ENCODE measurements at places on chromosomes 6 and 20.

GRCh38 chr6:153966001-153966400, 73.0 kb upstream of the OPRM1 start:
- no peak for DNase-seq

DNA sequence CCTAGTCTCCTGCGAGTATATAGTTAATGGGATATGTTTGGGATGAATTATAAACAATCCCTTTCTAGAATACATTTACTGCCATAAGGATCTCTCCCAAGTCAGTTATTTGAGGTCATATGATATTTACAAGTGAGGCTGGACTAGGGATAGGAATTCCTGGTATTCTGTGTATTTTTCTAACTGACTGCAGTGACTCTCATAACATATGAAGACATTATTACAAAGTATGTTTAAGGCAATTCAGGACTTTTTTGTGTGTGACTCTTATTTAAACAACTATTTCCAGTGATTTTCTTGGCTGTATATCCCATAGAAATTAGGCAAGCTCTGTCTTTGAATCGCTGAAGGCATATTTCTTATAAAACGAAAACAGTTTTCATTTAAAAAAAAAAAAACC, 18.4 kb upstream of the TNFAIP3 start:
- DNase-seq: no peak

DNA sequence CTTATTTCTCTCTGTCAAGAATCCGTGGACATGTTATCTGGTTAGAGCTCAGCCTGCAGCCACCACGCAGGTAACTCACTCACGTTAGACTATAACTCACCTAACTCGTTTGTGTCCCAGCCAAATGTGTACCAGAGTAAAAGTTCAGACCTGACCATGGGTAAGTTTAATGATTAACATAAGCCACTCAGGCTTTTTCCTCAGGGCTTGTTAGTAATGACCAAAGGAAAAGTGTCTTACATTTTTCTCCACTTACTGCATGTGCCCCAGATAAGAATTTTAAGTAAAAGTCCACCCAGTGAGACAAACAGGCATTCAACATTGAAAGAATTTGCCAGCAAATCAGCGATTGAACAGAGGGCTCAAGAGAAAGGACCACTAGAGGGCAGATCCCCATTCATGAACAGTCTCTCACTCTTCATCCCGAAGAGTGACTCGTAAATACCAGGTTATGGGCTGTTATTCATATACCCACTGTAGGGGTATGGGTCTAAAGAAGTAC, at the start of gene PKHD1:
Gene PKHD1, minus strand, starts transcription at position 116 of the 502 bp plus-strand sequence. CDS start 2,680 bp downstream, outside the sequence.
- no peak for DNase-seq

DNA sequence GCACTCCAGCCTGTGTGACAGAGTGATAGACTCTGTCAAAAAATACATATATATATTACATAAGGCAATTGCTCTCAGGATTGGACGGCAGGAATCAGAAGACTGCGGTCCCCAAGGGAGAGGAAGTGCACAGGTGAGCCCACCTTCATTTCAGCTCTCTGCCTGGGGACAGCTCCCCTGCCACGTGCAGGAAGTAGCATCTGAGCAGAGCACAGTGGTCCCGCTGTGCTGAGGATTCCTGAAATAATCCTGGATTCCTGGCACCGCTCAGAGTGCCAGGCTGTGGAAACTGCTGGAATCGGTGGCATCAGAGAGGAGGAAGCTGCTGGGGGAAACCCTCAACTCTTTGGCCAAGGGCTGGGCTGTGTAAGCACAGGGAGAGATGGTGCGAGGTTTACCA, 27.7 kb downstream of the NFATC2 start:
- DNase-seq: no peak

- no peak for DNase-seq
Measured at GRCh38 chr6:121912905-121913304, 477.5 kb downstream of the GJA1 start.

- DNase-seq: no peak
Measured at GRCh38 chr6:56238352-56238751, 9.0 kb downstream of the COL21A1 start.

- no peak for DNase-seq
Measured at GRCh38 chr6:72524011-72524645, 97.7 kb upstream of the KCNQ5 start.

DNA sequence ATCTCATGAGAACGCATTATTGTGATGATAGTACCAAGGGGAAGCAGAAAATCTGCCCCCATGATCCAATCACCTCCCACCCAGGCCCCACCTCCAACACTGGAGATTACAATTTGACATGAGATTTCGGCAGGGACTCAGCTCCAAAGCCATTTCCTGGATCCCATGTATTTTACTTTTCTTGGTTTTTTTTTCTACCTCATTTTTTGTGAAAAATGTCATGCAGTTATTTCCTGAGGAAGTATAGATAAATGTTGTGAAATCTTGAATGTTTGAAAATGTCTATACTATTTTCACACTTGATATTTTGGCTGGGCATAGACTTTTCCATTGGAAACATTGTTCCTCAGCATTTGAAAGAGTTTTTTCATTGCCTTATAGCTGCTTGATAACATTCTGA, 9.1 kb upstream of the BRPF3 start:
- no peak for DNase-seq

DNA sequence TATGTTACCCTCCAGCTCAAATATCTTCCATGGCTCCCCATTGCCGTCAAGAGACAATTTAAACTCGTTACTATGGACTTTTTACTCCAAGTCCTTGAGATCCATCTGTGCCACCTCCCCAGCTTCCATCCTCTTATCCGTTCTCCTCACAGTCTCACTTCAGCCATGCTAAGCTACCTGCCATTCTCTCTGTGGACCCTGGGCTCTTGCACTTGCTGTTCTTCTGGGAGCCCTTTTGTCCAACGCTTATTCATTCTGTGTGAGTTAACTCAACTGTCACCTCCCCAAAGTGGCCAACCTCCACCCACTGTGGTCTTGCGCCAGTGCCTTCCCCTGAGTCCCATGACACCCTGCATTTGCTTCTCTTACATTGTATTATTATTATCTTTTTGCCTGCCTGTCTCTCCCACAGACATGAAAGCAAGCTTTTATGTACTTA, 132.4 kb downstream of the BCAS1 start:
- peak; percentile 68 for DNase-seq

DNA sequence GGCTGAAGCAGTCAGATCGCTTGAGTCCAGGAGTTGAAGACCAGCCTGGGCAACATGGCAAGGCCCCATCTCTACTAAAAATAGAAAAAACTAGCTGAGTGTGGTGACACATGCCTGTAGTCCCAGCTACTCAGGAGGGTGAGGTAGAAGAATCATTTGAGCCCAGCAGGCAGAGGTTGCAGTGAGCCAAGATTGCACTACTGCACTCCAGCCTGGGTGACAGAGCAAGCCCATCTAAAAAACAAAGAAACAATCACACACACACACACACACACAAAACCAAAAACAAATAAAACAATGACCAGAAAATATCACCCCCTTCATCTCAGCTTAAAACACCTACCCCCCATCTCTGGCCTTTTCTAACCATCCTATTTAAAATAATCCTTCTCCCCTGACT, 68.0 kb downstream of the BTBD9 start:
- no peak for DNase-seq

DNA sequence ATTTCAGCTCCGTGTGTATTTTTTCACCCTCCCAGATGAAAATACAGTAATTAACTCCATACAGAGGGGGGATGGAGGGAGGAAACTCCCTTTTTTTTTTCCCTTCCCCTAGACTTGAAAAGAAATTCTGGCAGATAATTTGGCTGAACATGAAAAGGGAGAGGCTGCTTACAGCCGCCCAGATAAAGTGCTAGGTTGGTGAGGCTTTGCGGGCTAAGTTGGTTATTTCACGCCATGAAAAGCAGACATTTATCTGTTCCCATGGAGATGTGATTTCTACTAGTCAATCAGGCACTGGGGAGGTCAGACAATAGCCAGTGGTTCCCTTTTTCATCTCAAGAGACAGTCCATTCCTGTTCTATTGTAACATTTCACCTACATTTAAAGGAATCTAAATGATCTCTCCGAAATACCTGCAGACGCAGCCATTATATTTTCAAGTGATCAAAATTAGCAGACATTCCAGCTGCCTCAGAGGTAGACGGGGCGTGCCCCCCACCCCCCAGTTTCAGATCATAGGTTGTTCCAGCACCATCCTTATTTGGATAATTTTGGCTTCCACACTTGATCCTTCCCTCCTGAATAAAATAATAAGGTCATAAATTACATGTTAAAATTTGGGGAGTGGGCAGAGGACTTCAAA, 143.9 kb upstream of the ZNF217 start:
- no peak for DNase-seq

- no peak for DNase-seq
Measured at GRCh38 chr6:43946641-43947363, 176.8 kb downstream of the VEGFA start.

- DNase-seq: no peak
Measured at GRCh38 chr6:106688177-106688951, 59.0 kb downstream of the QRSL1 start.

- DNase-seq: no peak
Measured at GRCh38 chr6:91141346-91141745, 554.5 kb upstream of the MAP3K7 start.

- no peak for DNase-seq
Measured at GRCh38 chr20:840503-840857, 7.0 kb downstream of the FAM110A start.

- DNase-seq: peak; percentile 88
Measured at GRCh38 chr6:16635810-16636602, 125.3 kb downstream of the ATXN1 start.

- DNase-seq: no peak
Measured at GRCh38 chr6:6915219-6915618, 192.5 kb upstream of the RREB1 start.

Data from esophagus muscularis mucosa (tissue), 4 donors.